ENCODE measurements at places on chromosomes 1 and 21.
A peak's percentile ranks its signal among the peaks of the same experiment; 100 is the strongest.

- no peak for DNase-seq
Observed at GRCh38 chr1:47993416-47993740, 3.8 kb downstream of the TRABD2B start.

DNA sequence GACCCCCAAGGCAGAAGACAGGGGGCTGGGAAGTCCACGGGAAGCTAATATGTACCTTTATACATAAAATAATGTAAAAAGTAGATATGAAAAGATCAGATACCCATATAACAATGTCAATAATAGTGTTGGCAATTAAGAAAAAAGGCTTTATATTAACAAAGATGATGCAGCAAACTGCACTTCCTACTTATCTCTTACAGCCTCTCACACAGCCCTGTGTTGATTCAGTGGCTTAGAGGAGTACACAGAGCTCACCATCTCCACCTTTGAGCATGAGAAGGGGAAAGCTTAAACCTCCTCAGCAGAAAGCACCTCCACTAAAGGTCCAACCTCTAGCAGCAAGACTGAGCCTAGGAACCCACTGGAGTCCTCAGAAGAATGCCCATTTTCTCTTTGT, 7.2 kb upstream of the VSIG8 start:
- no peak for DNase-seq

GRCh38 chr1:40925834-40926410, 53.6 kb upstream of the CTPS1 start:
- DNase-seq = no peak

GRCh38 chr1:25641931-25642573, 25.5 kb downstream of the MAN1C1 start:
- no peak for DNase-seq

GRCh38 chr1:19514391-19514831, 29.1 kb upstream of the CAPZB start:
- DNase-seq = no peak

- no peak for DNase-seq
Observed at GRCh38 chr1:222728746-222729145, 8.3 kb upstream of the FAM177B start.

- peak; percentile 54 for DNase-seq
Observed at GRCh38 chr1:214566158-214567104, 15.0 kb upstream of the PTPN14 start.

DNA sequence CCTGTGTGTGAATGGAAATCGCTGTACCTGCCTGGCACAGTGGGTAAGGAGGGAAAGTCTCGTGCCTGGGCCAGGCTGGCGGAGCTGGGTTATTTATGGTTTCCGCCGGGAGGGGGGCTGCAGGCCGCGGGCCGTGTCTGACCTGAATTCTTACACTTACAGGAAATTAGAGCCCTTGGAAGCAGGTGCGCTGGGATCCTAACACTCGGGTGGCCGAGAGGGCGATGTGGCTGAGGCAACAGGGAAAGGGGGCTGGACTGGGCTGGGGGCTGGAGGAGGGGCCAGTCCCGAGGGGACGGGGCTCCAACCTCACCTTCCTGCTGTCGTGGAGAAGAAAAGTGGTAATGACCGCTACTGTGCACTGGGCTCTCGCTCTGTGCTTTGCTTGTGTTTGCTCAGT, 109.4 kb upstream of the WNT4 start:
- no peak for DNase-seq

DNA sequence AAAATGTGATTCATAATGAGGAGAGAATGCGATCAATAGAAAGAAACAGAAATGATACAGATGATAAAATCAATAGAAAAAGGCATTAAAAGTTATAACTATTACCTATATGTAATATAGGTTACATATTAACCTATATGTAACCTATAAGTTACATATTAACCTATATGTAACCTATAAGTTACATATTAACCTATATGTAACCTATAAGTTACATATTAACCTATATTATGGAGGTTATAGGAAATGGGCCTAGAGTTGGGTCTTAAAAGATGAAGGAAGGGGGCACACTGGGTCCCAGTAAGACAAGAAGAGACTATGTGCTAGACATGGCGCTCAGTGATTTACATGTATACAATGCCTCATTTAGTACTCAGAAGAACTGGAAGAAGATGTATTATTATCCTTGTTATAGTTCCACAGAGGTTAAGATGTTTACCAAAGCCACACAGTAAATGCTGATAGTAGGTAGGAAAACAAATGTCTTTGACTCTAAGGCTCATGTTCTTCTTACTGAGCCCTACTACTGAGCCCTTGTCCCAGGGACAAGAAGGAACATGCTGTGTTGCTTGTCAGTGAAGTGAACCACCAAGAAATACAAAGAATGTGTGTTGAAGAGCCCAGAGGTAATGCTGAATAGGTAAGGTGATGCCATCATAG, 444.6 kb upstream of the PLXNA2 start:
- no peak for DNase-seq

DNA sequence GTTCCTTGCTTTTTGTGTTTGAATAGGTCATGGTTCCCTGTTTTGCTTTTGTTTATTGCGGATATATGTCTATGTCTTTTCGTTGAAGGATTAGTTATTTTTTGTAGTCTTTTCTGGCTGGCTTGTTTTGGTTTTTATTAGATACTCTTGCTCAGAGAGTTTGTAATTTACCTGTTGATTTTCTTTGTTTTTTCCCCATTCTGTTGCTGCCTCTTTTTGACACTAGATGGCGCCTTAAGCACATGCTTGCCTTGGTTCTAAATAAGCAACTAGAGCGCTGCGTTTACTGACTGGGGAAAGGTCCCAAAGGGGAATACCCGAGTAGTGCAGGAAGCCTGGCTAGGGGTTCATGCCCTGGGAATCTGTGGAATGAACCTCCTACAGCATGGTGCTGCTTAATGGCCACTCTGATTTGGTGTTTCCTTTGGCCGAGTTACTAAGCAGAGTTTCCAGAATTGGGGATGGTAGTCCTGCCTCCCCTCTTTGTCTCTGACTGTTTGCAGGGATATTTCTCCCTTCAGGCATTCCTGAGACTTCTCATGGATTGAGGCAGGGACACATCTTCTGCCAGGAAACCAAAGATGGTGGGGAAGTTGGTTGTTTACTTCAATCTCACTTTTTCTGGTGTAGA, 143.2 kb downstream of the PTPRU start:
- peak; percentile 8 for DNase-seq

GRCh38 chr1:214330222-214330621, 49.3 kb downstream of the SMYD2 start:
- DNase-seq = no peak

DNA sequence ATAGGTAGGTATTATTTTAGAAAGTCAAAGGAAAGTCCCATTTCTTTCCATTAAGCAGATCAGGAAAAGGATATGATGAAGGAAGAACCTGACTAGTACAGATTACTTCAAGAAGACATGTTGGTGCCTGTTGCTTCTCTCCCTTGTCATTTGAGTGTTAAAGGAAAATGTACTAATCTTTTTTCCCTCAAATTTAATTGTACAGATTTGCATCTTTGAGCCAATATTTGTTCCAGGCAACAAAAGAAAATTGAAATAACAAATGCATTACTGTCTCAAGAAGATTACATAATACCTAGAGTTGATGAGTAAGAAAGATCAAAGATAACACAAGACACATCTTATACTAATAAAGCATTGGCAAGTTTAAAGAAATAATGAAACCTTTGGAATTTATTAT, 566.9 kb upstream of the ZP4 start:
- no peak for DNase-seq

- no peak for DNase-seq
Observed at GRCh38 chr1:150577557-150578271, 1.7 kb downstream of the MCL1 start.

DNA sequence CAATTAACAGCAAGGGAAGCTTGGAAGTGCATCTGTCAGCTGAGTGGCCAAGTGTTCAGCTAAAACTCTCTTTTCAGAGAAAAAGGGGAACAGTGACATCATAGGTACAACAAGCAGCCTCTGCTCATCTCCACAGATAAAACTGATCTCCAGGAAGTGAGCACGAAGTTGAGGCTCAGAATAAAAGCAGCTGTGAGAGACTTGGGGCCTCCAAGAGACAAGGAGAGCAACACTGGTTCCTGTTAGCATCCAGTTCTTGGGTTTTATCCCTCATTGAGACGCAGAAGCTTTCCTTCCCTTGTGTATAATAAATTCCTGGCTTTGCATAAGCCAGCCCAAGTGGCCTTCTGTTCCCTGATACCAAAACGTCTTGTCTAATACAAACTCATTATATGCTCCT, 20.0 kb upstream of the CNN3 start:
- no peak for DNase-seq

- DNase-seq = no peak
Observed at GRCh38 chr1:153293480-153293775, 19.3 kb downstream of the PGLYRP3 start.

GRCh38 chr1:13761883-13762282, 61.9 kb downstream of the PRDM2 start:
- DNase-seq = no peak

- DNase-seq = no peak
Observed at GRCh38 chr1:39759436-39759726, 11.8 kb downstream of the OXCT2 start.

GRCh38 chr1:7379441-7379971, 391.6 kb upstream of the VAMP3 start:
- DNase-seq = peak; percentile 56

- no peak for DNase-seq
Observed at GRCh38 chr21:37292041-37292440, 24.9 kb upstream of the VPS26C start.

GRCh38 chr21:36260030-36260787, 59.8 kb upstream of the MORC3 start:
- peak; percentile 79 for DNase-seq

DNA sequence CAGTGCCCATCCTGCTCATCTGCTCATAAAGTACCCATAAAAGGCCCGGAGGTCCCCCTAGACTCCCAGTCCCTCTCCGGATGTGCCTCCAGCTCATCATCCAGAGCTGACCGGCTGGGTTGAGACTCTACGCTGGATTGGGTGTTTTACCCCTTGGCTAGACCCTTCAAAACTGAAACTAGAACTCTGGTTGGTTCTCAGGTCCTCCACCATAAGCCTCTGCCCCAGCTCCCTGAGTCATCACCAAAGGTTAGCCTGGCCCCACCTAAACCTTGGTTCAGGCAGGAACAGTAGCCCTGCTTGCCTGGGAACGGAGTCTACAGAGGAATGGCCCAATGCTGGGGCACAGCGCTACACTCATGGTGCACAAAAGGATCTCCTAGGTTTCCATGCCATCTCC, 75.1 kb downstream of the TLR5 start:
- no peak for DNase-seq

DNA sequence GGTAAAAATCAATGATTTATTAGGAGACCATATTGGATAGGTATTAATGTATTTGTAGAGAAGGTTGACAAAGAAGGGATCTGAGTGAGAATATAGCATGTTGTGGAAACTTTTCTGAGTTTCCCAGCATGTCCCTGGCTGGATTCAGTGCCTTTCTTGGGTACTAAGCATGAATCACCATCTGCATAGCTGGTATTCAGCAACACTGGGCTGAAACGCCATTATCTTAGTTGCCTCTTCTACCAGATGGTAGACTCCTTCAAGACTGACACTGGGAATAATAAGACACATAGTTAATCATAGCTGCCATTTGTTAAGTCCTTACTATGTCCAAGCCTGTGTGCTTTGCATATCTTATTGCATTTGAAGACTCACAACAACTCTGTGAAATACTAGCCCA, 45.5 kb downstream of the ATP5PF start:
- DNase-seq = no peak

DNA sequence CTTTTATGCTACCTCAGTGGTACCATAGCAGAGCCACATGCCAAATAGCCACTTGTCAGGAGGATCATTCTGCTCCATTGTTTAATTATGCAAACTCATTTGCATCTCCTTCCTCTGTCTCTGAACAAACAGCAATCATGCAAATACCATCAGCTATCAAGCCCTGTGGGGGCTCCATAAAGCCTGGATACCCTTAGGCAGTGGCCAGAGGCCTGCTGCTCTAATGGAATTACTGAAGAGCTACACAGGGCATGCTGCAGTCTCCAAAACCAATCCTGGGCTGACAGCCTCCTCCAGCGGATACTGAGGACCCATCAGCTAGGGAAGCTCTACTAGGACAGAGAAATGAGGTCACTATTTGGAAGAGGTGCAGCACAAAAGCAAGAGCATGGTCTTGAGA, 376.3 kb downstream of the KCNH1 start:
- DNase-seq = no peak

GRCh38 chr21:27371115-27371974, 404.5 kb upstream of the ADAMTS5 start:
- peak; percentile 18 for DNase-seq

GRCh38 chr21:39168800-39169199, 14.5 kb downstream of the PSMG1 start:
- no peak for DNase-seq

- no peak for DNase-seq
Observed at GRCh38 chr21:44931137-44931500, 8.7 kb upstream of the SLX9 start.

GRCh38 chr1:18469514-18469913, 11.2 kb upstream of the KLHDC7A start:
- DNase-seq = no peak

DNA sequence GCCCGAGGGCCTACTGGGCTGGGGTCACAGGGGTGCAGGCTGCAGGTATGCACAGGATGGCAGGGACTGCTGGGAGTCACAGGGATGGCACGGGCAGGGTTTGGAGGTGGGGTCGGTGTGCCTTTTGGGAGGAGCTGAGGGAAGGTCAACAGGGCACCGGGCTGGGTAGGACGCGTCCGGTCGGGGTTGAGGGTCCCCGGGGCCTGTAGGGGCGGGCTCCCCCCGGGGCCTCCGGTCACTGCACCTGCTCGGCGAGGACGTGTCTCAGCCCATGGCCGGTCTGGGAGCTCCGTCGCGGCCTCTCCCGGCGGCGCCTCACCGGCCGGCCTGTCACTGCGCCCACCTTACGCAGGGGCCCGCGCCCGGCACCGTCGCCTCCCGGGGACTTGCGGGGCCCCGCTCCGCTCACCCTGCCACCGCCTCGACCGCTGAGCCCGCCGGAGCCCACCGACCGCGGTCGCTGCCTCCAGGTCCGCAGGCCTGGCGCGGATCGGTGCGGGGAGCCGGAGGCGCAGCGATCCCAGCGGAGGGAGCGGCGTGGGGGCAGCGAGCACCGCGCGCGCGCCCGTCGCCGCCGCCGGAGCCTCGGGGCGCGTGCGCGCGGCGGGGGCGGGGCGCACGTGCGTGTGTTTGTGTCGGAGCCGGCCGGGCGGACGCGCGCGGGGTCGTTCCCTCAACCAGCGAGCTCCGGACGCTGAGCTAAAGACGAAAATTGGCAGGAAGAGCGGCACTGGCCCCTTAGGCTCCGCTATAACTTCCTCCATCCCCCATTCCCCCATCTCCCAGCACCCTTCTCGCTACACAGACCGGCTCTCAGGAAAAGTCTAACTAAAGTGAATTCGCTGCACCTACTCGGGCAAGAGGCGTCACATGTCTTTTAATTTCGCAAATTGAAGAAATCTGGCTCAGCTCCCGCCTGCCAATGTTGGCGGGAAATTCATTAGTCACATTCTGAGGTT, at the start of gene AMIGO1:
TSS of gene AMIGO1 (minus strand) at position 552 of the 959 bp plus-strand sequence. CDS start 815 bp downstream, outside the sequence.
- no peak for DNase-seq

- no peak for DNase-seq
Observed at GRCh38 chr21:31326522-31327242, 17.4 kb downstream of the TIAM1 start.

DNA sequence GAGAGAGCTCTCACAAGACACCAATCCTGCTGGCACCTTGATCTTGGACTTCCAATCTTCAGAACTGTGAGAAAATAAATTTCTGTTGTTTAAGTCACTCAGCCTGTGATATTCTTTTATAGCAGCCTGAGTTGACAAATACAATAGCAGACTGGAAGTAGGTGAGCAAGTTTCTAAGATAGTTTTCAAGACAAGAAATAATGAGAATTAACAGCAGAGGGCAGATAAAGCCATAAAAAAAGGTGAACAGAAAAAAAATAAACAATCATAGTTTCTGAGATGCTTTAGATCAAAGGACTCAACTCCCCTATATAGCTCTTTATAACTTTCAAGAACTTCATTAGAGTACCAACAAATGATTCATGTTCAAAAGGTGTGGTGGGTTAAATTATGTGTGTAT, 119.8 kb downstream of the PLPPR5 start:
- DNase-seq = no peak
